NCI-H2107 (cell line): ENCODE measurements at places on chromosomes 7 and 10.

DNA sequence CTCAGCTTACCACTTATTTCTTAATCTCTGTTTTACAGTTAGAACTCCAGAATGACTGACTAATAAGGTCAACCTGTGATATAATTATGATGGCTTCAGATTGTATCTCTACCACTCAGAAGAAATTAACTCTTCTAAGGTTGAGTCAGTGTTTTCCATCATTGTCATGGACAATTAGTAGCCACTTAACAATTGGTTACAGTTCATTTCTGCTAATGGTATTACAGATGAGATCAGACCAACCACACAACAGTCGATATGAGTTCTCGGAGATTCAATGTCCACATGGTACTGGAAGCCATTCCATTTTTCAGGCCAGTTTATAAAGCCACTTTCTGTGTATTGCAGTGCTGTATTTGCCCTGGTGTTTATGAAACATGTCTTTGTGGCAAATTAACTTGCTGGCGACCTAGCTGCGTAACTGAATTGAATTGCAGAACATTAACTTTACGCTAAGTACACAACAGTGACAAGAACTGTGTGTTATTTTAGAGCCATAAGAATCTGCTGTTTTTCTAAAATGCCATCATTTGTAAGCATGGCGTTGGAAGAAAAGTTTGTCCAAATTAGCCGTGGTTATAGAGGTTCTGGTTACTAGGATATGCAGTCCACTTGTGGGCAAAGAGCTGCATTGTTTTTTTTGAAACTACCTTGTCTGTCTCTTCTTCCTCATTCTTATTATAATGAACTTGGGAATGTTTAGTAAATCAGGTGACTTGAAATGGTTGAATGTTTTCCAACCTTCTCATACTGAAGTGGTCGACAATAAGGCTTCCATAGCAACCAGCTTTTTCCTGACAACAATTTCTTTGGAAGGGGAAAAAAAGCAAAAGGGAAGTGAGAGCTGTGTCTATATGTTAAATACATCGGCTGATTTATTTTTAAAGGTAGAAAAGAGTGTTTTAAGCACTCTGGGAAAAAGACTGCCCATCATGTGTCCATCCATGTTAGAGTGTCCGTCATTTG is 76.4 kb downstream of the CELF2 start:
- no peak for DNase-seq

GRCh38 chr7:78020874-78021249 is 222.3 kb downstream of the PHTF2 start:
- DNase-seq: no peak

- no peak for DNase-seq
Observed at GRCh38 chr7:159095979-159096411, 48.7 kb downstream of the VIPR2 start.

DNA sequence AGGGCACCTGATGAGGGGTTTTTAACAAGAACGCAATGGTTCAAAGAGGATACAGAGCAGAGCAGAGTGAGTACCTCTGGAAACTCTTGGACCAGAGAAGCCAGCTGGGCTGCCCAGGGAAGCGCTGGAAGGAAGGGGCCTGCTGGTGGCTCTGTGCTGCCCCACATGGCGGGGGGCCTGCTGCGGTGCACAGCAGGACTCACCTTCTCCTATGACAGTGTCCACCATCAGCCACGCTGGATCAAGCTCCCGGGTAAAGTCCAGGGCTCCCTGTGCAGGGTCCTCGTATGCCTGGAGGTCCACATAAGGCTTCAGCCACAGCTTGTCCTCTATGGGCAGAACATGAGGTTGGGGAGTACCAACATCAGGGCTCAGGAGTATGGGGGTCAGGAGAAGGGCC is 12.5 kb downstream of the EPHA1 start:
- DNase-seq: no peak

GRCh38 chr7:150388306-150388705 is 9.2 kb downstream of the ZNF775 start:
- DNase-seq: no peak

- DNase-seq: no peak
Observed at GRCh38 chr10:99976886-99977665, 32.7 kb downstream of the DNMBP start.

DNA sequence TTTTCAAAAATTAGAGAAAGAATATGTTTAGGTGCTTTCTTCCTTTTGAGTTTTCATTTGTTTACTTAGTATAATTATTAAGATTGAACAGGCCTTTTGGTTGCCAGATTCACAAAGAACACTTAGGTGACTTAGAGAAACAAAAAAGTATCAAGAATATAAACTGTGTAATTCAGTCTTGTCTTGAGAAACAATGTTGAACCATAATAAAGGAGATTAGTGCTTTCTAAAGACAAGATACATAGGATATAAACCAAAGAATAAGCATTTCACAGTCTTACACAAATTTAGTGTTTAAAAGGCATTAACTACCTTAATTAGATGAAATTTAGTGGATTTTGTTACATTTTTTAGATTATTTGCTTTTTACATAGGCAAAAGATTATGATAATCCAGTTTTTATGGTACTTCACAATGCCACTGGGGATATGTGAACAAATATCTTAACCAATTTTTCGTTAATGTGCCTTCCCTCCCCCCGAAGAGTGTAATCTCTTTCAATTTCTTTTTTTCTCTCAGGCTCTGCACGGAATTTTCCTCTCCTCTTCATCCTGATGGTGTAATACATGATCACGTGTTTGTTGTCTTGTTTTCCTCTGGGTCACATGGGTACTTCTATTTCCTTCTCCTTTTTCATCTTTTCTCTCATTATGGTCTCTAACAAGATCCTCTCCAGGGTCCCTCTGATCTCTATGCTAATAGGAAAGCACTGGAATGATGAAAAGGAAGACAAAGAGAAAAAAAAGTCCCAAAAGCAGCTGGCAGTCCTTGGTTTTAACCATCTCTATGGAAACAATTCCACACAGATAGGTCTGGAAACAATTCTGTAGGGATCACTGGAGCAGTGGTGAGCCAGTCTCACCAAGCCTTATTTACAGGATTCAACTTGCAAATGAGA is 3.7 kb upstream of the HNRNPH3 start:
- DNase-seq: peak; percentile 11
